GM04504 (cell line): ENCODE measurements at places on chromosomes 1 and 21.

GRCh38 chr1:156525856-156526489 is 25.4 kb upstream of the MEF2D start:
- DNase-seq, result no peak

GRCh38 chr1:4033713-4034112 is 133.6 kb upstream of the C1orf174 start:
- no peak for DNase-seq

GRCh38 chr1:232951180-232951579 is 769 bp downstream of the NTPCR start:
- no peak for DNase-seq

DNA sequence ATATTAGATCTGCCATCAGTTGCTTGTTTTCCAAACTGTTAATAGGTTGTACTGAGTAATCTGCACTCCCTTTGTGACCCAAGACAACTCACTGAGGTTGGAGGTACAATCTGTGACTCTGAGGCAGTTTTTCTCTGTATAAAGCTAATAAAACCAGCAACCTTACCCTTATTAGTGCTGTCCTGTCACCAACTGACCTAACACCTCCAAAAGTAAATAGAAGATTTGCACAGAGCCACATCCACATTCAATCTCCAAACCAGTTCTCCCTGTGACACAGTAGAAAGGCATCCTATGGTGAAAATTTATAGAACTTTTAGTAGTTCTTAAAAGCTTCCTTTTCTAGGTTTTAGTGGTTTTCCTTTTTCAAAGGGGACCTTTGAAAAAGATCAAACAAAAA is 140.4 kb upstream of the ADGRL2 start:
- no peak for DNase-seq

- DNase-seq, result no peak
Measured at GRCh38 chr1:153195216-153195615, 8.0 kb upstream of the LELP1 start.

DNA sequence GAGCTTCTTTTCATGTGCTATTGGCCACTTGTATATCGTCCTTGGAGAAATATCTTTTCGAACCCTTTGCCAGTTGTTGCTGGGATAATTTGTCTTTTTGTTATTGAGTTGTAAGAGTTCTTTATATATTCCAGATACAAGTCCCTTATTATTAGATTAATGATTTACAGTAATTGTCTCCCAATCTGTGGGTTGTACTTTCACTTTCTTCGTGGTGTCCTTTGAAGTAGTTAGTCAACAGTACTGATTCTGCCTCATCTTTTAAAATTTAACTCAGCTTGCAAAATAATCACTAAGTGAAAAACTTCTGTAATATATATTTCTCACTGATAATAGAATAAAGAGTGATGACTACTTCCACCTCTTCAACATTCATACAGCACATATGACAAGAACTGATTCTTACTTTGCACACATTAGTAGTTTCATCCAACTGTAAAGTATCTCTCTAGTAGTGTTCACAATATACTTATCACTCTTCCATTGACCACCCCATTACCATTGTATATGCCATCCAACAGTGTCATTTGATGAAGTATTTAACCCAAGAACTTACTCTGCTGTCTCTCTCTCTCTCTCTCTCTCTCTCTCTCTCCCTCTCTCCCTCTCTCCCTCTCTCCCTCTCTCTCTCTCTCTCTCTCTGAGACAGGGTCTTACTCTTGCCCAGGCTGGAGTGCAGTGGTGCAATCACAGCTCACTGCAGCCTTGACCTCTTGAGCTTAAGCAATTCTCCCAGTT is 104.2 kb upstream of the DMRTA2 start:
- DNase-seq, result no peak

GRCh38 chr21:36347962-36348328 is 27.9 kb downstream of the MORC3 start:
- DNase-seq, result no peak
